ENCODE measurements at places on chromosomes 1 and 21. TPM values are rescaled to one million over a fixed set of nuclear protein-coding genes. Genes with fewer than 3 reads are reported as not detected.

Gene CHRNB2
- total RNA-seq: not detected

Gene BSND
- total RNA-seq: not detected

DNA sequence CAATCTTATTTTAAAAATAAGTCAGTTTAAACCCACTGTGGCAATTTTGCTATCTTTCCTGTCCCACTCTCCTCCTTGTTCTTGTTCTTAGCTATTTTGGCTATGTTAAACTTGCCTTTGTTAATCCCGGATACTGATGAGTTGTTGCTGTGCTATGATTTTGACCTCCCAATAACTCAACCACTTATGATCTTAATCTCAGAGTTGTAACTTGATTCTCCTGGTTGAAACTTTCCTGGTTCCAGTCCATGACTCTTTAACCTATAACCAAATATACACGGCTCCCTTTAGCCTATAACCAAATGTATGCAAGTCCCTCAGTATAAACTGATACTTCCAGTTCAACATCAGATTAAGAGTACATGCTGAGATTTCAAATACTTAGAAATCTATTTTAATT lies 15.6 kb upstream of the ACADM start:
- H3K36me3 ChIP-seq: peaks cover 2% of the 10 kb centered on the region
- no peak overlapping the region for H3K27ac ChIP-seq
- no peak for DNase-seq
- H3K27me3 ChIP-seq: peaks cover 24% of the 10 kb centered on the region
- no peaks in the 10 kb centered on the region for H3K4me1 ChIP-seq
- no peak overlapping the region for H3K4me3 ChIP-seq

GRCh38 chr1:117616967-117617366 lies 11.1 kb downstream of the TENT5C start:
- peaks cover 4% of the 10 kb centered on the region for H3K36me3 ChIP-seq
- no peak overlapping the region for H3K27ac ChIP-seq

GRCh38 chr1:36775716-36776115 lies 258.6 kb downstream of the GRIK3 start:
- no peak for DNase-seq
- H3K36me3 ChIP-seq: no peaks in the 10 kb centered on the region
- no peaks in the 10 kb centered on the region for H3K4me1 ChIP-seq
- H3K27me3 ChIP-seq: peaks cover 34% of the 10 kb centered on the region
- H3K4me3 ChIP-seq: no peak overlapping the region
- H3K27ac ChIP-seq: no peak overlapping the region

Data from activated naive CD8-positive, alpha-beta T cell treated with anti-CD3 and anti-CD28 coated beads for 36 hours (primary cell).